ENCODE measurements at places on chromosomes 11 and 22. TPM values are rescaled to one million over a fixed set of nuclear protein-coding genes. Genes with fewer than 3 reads are reported as not detected.

Gene CHST1
- total RNA-seq = 0.37 TPM

Gene C22orf42
- total RNA-seq = not detected

Gene HPS5
- 43.1 TPM for total RNA-seq

Gene OR52H1
- total RNA-seq = 0.43 TPM

Gene TEX12
- 0.28 TPM for total RNA-seq

Gene SLC22A8
- total RNA-seq = not detected

Gene OR6Q1
- not detected for total RNA-seq

Gene GLYATL1B
- not detected for total RNA-seq

Gene C11orf91
- total RNA-seq = not detected

Gene CCDC73
- total RNA-seq = not detected

Gene AAMDC
- total RNA-seq = 46.1 TPM

Gene CYP2D6
- total RNA-seq = 0.14 TPM

Gene TSPAN18
- total RNA-seq = not detected

Gene TUBA8
- 0.43 TPM for total RNA-seq

Gene ACTN3
- 0.14 TPM for total RNA-seq

Gene BTG4
- total RNA-seq = not detected

Gene IFITM2
- total RNA-seq = 57.8 TPM

Gene ANO1
- total RNA-seq = 0.14 TPM

Gene KCNE3
- 18.1 TPM for total RNA-seq

Gene CARNS1
- total RNA-seq = 0.09 TPM

Gene BDNF
- 48.4 TPM for total RNA-seq

Measured in smooth muscle cell of bladder (primary cell).